Neuronal stem cell (in vitro differentiated cells): ENCODE measurements at places on chromosomes 12 and 14.

GRCh38 chr12:9756170-9756569 is 4.5 kb downstream of the CD69 start:
- no peak for DNase-seq

GRCh38 chr14:75831455-75831854 is 150.3 kb downstream of the TGFB3 start:
- DNase-seq: no peak

DNA sequence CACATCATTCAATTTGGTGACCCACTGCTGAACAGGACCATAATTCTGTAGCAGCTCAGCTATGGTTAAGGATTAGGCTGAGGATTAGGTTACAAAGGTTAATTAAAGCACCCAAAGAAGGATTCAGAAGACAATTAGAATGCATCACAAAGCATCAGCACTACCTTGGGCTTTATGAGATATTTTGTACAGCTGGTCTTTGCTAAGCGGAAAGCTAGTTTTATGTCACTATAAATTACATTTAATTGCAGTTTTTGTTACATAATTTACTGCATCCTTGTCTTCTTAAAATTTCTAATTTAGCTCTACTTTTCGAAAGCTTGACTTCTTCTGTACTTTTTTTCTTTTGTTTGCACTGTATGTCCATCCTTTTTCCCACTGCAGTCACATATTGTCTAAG is 711.5 kb downstream of the RPS29 start:
- no peak for DNase-seq

GRCh38 chr12:113949321-113950305 is 16.5 kb downstream of the RBM19 start:
- no peak for DNase-seq

DNA sequence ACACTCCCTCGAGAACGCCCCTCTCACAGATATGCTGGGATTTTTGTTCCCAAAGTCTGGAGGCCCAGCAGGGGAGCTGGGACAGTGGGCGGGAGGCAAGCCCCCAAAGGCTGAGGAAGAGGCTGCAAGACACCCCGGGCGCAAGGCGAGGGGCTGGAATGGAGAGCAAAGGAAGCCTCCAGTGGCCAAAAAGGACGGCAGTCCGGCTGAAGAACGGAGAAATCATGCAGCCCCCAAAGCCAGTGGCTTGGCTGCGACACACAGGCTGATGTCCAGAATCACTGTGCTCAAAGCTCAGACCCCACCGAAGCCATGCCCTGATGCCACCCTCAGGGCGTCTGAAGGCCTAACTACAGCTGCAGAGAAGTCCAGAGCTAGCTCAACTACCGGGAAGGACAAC is 10.9 kb downstream of the CLBA1 start:
- no peak for DNase-seq

GRCh38 chr12:110431957-110432587 is 18.1 kb downstream of the ARPC3 start:
- DNase-seq: no peak
